ENCODE measurements at places on chromosomes 16 and 17. TPM values are rescaled to one million over a fixed set of nuclear protein-coding genes. Genes with fewer than 3 reads are reported as not detected.

DNA sequence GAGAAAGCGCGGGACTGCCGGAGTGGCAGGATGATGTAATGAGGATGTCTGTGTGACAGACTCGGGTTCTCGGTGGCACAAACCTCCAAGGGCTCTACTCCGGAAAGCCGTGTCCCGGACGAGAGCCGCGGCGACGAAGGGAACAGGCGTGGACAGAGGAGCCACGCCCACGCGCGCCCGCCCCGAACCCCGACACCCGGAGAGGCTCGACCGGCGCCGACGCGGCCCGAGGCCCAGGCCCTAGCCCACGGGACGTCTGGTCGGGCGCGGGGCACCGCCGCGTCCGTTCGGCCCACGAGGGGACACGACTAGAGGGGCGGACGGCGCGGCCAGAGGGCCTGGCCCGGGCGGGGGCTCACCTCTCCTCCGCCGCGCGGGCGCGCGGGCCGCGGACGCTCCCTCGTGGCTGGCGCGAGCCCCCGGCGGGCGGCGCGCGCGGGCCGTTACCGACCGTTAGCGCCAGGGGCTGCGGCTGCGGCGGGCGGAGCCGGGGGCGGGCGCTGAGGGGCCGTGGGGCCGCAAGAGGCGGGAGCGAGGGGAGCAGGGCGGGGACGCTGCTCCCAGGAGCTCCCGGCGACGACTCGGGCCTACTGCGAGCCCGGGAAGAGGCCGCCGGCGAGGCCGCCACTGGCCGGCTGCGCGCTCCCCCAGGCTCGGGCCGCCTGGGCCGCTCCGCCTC, 2.1 kb upstream of the IRX5 start:
- peak; percentile 58 for DNase-seq

Gene SOCS1
- total RNA-seq: 0.91 TPM

GRCh38 chr17:40909351-40909750, 24.3 kb upstream of the KRT20 start:
- peak; percentile 60 for DNase-seq

GRCh38 chr17:75288770-75289114, 491 bp downstream of the SLC25A19 start:
- DNase-seq: no peak

Gene EPOP
- total RNA-seq: 2.7 TPM

GRCh38 chr17:47905221-47905733, 9.2 kb downstream of the SP2 start:
- peak; percentile 62 for DNase-seq

GRCh38 chr17:38364741-38365140, 13.1 kb downstream of the SOCS7 start:
- no peak for DNase-seq

Gene CALB2
- not detected for total RNA-seq

DNA sequence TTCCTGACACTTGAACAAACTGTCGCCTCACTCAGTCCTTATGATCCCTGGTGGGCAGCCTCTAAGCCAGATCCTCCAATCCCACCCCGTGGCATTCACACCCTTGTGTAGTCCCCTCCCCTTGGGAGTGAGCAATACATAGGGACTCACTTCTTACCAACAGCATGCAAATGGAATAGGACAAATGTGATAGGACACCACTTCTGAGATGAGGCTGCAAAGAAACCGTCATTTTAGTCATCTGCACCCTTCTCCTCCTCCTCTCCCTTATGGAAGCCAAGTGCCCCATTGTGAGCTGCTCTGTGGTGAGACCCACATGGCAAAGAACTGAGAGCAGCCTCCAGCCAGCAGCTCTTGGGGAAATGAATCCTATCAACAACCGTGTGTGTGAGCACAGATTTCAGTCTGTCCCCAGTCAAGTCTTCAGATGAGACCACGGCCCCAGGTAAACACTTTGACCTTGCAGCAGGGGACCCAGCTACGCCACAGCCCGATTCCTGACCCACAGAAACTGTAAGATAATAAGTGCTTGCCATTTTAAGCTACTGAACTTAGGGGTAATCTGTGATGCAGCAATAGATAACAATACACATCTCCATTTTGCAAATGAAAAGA, 46.9 kb downstream of the ZFHX3 start:
- no peak for DNase-seq

GRCh38 chr16:87842209-87842869, 27.0 kb downstream of the SLC7A5 start:
- DNase-seq: peak; percentile 72

- DNase-seq: no peak
Observed at GRCh38 chr17:44758414-44759085, at the start of gene ADAM11. Gene ADAM11 (plus strand): TSS chr17:44758988. CDS start chr17:44759200, 212 bp downstream.

Gene PNMT
- total RNA-seq: 0.45 TPM

Gene MYO15A
- 6.0 TPM for total RNA-seq

- no peak for DNase-seq
Observed at GRCh38 chr17:17506181-17506741, 10.1 kb upstream of the RASD1 start.

Gene SP2
- total RNA-seq: 5.4 TPM

- DNase-seq: no peak
Observed at GRCh38 chr17:65896889-65897288, 295.0 kb downstream of the CEP112 start.

GRCh38 chr17:79841369-79842135, 2.3 kb upstream of the CBX4 start:
- DNase-seq: no peak

Gene GRB7
- total RNA-seq: 12.0 TPM

Gene PGAP6
- total RNA-seq: 32.6 TPM

Gene CBFA2T3
- total RNA-seq: 11.0 TPM

DNA sequence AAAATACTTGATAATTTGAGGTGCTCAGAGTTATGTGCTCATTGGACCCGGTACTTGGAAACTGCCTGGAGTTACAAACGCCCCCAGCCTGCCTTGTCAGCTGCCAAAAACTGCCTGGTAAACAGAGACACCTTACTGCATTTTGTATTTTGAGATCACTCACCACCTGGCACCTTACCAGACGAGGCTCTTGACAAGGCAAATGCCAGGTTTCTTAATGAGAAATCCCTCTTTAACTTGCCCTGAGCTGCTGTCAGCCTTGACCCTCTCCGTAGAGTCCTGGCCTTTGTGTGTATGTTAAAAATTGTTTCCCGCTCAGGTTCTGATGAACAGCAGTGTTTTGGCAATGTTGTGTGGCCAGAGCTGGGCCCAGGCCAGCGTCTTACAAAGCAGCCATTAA, 28.8 kb downstream of the SYT17 start:
- DNase-seq: no peak

Gene EXOC3L1
- total RNA-seq: 1.8 TPM

DNA sequence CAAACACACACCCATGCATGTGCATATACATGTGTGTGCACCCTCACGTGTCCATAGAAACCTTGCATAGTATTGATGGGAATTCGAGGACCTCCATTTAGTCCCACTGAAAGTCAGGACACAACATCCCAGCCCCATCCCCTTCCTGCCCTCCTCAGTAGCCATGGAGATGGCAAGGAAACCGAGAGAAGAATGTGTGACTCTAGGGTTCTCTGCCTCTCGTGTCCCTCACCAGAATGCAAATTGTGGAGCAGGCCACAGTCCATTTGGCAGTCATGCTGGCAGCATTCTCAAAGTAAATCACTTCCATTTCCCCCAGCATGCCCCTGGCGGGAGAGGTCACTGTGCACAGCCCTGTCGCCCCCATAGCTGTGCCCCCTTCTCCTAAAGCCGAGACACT, 141.1 kb downstream of the MSI2 start:
- DNase-seq: no peak

DNA sequence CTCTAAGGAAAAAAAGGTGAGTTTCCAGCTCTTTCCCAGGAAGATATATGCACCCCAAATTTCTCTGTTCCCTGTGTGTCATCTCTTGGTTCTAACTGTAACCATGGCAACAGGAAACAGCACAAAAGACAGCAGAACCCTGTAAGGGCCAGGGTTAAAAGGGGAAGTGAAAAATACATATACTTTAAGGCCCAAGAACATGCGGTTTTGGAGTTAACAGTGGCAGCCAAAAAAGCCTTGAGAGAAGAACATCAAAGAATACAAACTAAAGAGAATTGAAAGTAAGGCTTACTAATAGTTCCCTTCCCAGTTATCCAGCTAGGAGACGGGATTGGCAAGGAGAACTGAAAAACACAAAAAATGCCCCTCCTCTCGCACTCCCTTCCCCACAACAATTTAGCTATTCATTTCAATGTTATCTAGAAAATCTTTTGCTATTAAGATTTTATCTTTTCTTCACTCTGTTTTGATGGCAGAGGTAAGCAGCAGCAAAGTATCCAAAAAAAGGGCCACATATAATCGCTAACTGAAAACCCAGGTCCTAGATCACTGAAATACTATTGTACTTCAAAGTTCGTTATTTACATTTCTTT, 1.5 kb downstream of the SPOP start:
- DNase-seq: no peak

DNA sequence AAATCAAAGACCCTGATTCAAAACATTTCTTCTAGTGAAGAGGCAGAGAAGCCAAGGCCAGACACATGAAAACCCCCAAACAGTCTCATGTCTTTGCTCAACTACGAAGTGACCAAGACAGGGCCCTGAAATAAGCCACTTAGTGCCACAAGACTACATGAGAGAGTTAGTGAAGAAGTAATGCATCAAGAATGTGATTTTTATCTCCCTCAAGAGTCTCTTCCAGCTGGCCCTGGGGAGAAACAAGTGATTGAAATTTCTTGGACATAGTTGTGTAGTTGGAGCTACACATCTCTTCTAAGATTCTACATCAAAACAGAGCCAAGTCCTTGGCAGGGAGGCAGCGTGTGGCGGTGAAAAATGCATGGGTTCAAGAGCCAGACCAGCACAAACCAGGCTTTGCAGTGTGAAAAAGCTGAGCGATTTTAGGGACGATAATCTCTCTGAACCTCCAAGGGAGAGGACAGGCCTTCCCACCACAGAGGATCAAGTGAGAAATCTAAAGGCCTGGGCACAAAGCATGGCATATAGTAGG, 30.6 kb downstream of the LYRM1 start:
- DNase-seq: no peak

- DNase-seq: no peak
Observed at GRCh38 chr17:36851250-36851649, 86.0 kb upstream of the LHX1 start.

DNA sequence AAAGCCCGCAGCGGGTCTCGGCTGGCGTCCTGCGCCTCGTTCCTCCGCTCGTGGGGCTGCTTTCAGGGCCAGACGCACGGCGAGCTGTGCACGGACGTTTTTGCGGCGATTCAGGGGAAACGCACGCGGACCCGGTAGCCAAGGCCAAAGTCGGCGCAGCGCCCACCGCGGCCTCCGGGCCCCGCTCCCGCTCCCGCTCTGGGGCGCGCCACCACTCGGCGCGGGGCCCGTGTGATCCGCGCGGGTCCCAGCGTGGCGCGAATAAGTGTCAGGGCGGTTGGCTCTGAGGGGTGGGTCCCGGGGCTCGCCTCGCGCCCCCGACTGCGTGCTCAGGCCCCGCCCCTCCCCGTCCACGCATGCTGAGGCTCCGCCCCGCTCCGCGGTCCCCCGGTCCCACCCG, 694 bp upstream of the TBCD start:
- no peak for DNase-seq

Gene CRHR1
- not detected for total RNA-seq

DNA sequence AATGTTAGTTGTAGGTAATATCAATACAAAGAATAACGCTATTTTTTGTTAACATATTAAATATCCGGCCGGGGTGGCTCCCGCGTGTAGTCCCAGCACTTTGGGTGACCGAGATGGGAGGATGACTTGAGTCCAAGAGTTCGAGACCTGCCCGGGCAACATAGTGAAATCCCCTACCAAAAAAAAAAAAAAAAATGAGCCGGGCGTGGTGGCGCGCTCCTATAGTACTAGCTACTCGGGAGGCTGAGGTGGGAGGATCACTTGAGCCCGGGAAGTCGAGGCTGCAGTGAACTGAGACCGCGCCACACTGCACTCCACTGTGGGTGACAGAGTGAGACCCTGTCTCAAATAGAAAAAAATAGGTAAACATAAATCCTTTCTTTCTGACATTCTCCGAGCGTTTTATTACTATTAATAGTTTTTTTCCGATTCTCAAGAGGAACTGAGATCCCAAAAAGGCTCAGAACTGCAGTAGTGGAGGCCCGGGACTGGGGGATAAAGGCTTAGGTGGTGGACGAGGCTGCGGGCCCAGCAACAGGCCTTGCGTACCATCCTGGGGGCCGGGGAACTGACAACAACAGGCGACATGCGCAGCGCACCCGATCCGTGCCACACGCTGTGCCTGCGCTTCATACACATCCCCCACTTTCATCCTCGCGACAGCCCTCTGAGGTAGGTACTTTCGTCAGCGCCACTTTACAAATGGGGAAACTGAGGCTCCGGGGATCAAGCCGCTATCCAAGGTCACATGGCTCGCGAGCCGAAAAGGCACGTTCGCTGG, 919 bp downstream of the N4BP1 start:
- DNase-seq: no peak

DNA sequence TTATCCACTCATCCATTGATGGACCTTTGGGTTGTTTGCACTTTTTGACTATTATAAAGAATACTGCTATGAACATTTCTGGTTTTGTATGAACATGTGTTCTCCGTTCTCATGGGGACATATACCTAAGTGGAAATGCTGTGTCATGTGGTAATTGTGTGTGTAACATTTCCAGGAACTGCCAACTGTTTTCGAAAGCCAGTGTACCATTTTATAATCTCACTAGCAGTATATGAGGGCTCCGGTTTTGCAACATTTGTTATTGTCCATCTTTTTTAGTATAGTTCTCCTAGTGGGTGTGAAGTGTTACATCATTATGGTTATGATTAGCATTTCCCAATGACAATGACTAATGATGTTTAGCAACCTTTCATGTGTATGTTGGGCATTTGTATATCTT, 5.1 kb upstream of the TRIM25 start:
- no peak for DNase-seq

DNA sequence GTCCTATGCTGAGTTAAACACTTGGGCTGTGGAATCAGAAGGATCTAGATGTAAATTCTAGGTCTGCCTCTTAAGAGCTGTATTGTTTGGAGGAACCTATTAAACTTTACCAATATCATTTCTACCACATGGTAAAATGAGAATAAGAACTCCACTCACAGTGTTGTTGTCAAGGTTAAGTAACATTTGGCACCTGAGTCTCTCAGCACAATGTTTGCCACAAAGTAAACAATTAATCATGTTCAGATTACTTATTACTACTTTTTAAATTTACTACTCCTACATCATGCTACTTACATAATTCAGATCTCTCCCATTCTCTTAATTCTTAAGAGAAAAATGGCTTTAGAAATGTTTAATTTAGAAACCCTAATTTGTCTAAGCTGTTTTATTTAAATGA, 305.9 kb downstream of the CA10 start:
- no peak for DNase-seq

GRCh38 chr17:21677126-21677910, 15.0 kb upstream of the KCNJ18 start:
- peak; percentile 41 for DNase-seq

GRCh38 chr17:10735251-10735650, 5.4 kb upstream of the TMEM220 start:
- no peak for DNase-seq

DNA sequence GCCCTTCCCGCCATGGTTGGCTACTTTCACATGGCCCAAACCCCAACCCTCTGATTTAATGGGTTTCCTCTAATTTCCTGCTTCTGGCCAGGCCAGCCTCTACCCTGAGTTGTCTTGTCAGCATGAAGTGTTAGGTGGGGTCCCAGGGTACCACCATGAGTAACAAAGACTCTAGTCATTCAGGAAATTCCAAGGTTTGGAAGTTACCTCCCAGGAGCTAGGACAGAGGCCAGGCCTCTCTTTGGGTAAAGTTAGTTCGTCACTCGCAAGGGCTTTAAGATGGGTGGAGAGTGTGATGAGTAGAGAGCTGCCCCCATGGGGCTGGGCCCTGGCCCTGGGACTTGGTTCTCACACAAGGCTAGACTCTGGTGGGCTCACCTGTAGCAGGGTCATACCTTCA, 54.6 kb downstream of the PLD6 start:
- DNase-seq: no peak

Gene FOXC2
- 0.13 TPM for total RNA-seq
